Stomach (tissue), 19 donors: ENCODE measurements at places on chromosomes 2 and 18. TPM values are rescaled to one million over a fixed set of nuclear protein-coding genes. Genes with fewer than 3 reads are reported as not detected.

The TNFAIP6 gene
- total RNA-seq: not detected

The KIF1A gene
- 12.5 TPM for total RNA-seq

The CENPA gene
- total RNA-seq: not detected

The CTAGE1 gene
- not detected for total RNA-seq

The UNC80 gene
- 0.29 TPM for total RNA-seq

The SCYGR8 gene
- not detected for total RNA-seq

The PTPRN gene
- 5.0 TPM for total RNA-seq

The TMEM200C gene
- not detected for total RNA-seq

The UCN gene
- total RNA-seq: 6.7 TPM

The IL36B gene
- not detected for total RNA-seq

The GULP1 gene
- total RNA-seq: 179 TPM

The GALNT13 gene
- total RNA-seq: 1.2 TPM

The E2F6 gene
- total RNA-seq: 12.7 TPM

The HSBP1L1 gene
- total RNA-seq: 13.6 TPM

The SKA1 gene
- not detected for total RNA-seq

The ABI2 gene
- total RNA-seq: 29.5 TPM

The SIGLEC15 gene
- total RNA-seq: 0.92 TPM

The GPR45 gene
- not detected for total RNA-seq

The TGFA gene
- total RNA-seq: 14.2 TPM

The SOX11 gene
- not detected for total RNA-seq

The MLPH gene
- 561 TPM for total RNA-seq

The HOXD13 gene
- not detected for total RNA-seq

The FAM237A gene
- total RNA-seq: not detected

The C2orf80 gene
- not detected for total RNA-seq

The ANO7 gene
- total RNA-seq: 138 TPM

The SLC23A3 gene
- 1.2 TPM for total RNA-seq

The OTOS gene
- not detected for total RNA-seq

The SERPINB13 gene
- not detected for total RNA-seq

The HNMT gene
- 11.2 TPM for total RNA-seq

The COLEC11 gene
- not detected for total RNA-seq

The HOXD4 gene
- not detected for total RNA-seq

The GPAT2 gene
- total RNA-seq: 2.6 TPM

The SAP130 gene
- 8.0 TPM for total RNA-seq

The GPR148 gene
- total RNA-seq: not detected

The MOGAT1 gene
- not detected for total RNA-seq

The MREG gene
- total RNA-seq: 6.4 TPM

The ZNF396 gene
- total RNA-seq: not detected

The WDCP gene
- 5.3 TPM for total RNA-seq

The EFR3B gene
- 2.3 TPM for total RNA-seq

The ATOH8 gene
- total RNA-seq: 3.2 TPM

The MYO1B gene
- total RNA-seq: 62.0 TPM

The ADGRF3 gene
- not detected for total RNA-seq

The DLX1 gene
- not detected for total RNA-seq

The CYS1 gene
- 33.8 TPM for total RNA-seq

The VWA3B gene
- 134 TPM for total RNA-seq

The ANKRD12 gene
- total RNA-seq: 53.1 TPM

The PSMD14 gene
- 21.2 TPM for total RNA-seq

The ATP5F1A gene
- 82.9 TPM for total RNA-seq

The CAPN14 gene
- not detected for total RNA-seq

The MDH1B gene
- not detected for total RNA-seq

The CELF4 gene
- total RNA-seq: 1.6 TPM

The ANKRD53 gene
- 0.45 TPM for total RNA-seq

The CYP27C1 gene
- total RNA-seq: not detected

The ERFE gene
- not detected for total RNA-seq

The TRIP12 gene
- 143 TPM for total RNA-seq

The STPG4 gene
- not detected for total RNA-seq

The COQ10B gene
- total RNA-seq: 7.6 TPM

The NYAP2 gene
- not detected for total RNA-seq

The TCF23 gene
- total RNA-seq: not detected
